NCI-H1436 (cell line): ENCODE measurements at places on chromosomes 7 and 10.

DNA sequence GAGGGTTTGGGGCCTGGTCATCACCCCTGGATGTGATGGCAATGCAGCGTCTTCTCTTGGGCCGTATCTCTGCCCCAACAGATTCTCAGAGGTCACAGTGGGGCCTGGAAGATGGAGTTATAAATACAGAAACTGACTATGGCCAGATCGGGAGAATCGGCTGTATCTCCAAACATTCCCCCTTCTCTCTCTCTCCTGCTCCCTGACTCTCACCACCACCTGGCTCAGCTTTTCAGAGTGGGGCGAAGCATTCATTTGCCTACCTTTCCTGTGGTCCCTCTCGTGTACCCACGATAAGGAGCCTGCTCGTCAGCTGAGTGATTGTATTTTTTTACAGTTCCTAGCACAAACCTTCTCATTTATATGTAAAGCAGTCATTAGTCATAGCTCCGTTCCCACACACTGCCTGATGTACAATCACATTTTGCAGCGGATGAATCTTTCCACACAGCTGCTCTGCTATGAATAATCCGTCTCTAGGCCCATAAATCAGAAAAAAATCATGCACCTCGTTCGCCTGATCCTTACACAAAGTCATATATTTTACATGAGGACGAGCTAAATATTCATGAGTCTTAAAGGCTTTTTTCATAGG, 23.2 kb upstream of the BTRC start:
- no peak for DNase-seq

DNA sequence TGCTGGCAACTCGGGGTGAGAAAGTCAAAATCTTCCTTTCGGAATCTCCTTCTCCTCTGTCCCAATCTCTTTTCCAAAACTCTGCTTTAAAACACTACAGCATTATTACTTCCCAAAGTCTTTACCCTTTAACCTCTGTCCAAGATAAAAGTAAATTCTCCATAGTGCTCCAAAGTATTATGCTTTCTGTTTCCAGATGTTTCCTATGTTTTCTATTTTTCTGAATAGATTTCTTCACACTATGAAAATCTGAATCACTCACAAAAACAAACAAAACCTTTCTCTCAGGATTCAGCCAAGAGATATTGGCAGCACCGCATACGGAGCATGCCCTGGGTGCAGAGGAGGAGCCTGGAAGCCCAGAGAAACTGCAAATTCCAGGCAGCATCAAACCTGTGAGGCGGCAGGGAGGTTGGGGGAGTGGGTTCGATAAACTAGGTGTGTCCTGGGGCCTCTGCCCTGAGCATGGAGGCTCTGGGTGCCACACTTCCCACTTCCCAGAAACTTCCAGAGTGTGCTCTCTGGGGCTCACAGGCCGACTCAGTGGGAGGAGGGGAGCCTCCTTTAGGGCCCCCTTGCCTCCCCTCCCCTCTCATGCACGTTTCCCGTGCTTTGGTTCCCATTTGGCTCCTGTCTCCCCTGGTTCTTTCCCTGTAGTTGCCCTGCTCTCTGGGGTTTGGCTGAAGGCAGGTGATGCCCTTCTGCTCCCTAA, 35.6 kb downstream of the VIPR2 start:
- no peak for DNase-seq

- DNase-seq = no peak
These were observed 45.7 kb downstream of the FAM171A1 start for GRCh38 chr10:15325243-15325943.

DNA sequence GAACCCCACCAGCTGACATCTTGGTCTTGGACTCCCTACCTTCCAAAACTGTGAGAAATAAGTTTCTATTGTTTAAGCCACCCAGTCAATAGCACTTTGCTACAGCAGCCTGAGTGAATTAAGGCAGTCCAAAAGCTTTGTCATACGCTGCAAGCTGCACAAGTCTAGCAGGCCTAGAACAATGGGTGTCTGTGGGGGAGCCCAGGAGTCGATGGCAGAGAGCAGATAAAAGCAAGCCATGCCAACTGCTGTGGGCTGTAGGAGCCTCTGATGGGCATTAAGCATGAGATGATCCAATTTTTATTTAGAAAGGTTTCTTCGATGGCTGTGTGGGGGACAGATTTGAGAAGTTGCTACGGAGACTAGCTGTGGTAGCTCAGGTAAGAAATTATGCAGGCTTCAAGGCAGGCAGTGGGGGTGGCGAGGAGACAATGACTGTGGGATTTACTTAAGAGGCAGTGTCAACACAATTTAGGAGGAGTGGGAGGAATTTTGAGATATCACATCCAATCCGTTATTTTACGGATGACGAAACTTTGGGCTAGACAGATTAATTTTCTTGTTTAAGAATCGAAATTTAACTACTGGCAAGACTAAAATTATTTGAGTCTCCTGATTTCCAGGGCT, 110.4 kb downstream of the NRCAM start:
- peak; percentile 34 for DNase-seq

DNA sequence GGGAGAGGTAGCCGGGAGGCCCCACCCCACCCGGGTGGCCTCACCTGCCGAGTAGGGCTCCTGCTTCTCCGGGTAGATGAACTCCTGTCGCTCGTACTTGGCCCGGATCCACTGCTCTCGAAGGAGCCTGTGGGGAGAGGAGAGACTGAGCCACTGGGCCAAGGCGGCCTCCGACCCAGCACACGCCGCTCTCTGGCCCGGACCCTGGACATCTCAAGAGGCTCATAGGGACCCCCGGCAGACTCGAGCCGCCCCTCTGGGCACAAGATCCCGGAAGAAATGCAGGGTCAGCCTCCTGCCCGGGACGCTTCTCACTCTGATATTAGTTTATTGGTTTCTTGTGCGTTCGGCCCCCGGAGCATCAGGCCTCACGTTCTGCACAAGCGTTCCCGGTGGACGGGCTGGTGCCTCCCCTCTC, 34.5 kb downstream of the ADAP1 start:
- DNase-seq = no peak

GRCh38 chr10:102628451-102628911, 15.8 kb upstream of the TRIM8 start:
- no peak for DNase-seq
